Vein endothelial cell (primary cell): ENCODE measurements at places on chromosomes 13 and 19. TPM values are rescaled to one million over a fixed set of nuclear protein-coding genes. Genes with fewer than 3 reads are reported as not detected.

Gene GRIK5
- under 0.01 TPM in 1 of 2 replicates, not detected in the other for total RNA-seq

Gene SH2D3A
- total RNA-seq: 0.29 and 2.9 TPM in 2 replicates

Gene SGCG
- total RNA-seq: not detected in 2 replicates

Gene CATSPERD
- not detected in 2 replicates for total RNA-seq

Gene OXGR1
- total RNA-seq: not detected in 2 replicates

Gene ZNF345
- total RNA-seq: 3.3 and 3.8 TPM in 2 replicates

Gene CPB2
- total RNA-seq: not detected in 2 replicates

Gene PSG2
- not detected in 2 replicates for total RNA-seq

Gene MBD3L3
- total RNA-seq: not detected in 2 replicates

Gene IGSF23
- total RNA-seq: 0.29 and 0.65 TPM in 2 replicates

Gene ADGRE3
- not detected in 2 replicates for total RNA-seq

Gene ZNF90
- total RNA-seq: 0.65 and 1.5 TPM in 2 replicates

Gene TMPRSS9
- not detected in 2 replicates for total RNA-seq

Gene ZFR2
- total RNA-seq: not detected in 2 replicates

Gene MEIOSIN
- total RNA-seq: not detected in 2 replicates

Gene SIGLEC5
- under 0.01 TPM in 1 of 2 replicates, not detected in the other for total RNA-seq

Gene GTF3A
- 102 and 104 TPM in 2 replicates for total RNA-seq

Gene DIRAS1
- total RNA-seq: 0.29 TPM in 1 of 2 replicates, not detected in the other

Gene CEACAM20
- 0.10 and 0.33 TPM in 2 replicates for total RNA-seq

Gene SIAH3
- not detected in 2 replicates for total RNA-seq

Gene CYP2A6
- not detected in 2 replicates for total RNA-seq

Gene CEACAM3
- not detected in 2 replicates for total RNA-seq

Gene CYP2F1
- not detected in 2 replicates for total RNA-seq

Gene KLK12
- not detected in 2 replicates for total RNA-seq

Gene CDC34
- 64.6 and 93.1 TPM in 2 replicates for total RNA-seq

Gene MIER2
- 20.2 and 21.6 TPM in 2 replicates for total RNA-seq

Gene MEX3D
- total RNA-seq: 103 and 152 TPM in 2 replicates

Gene CBY2
- not detected in 2 replicates for total RNA-seq

Gene CACNG7
- 0.19 TPM in 1 of 2 replicates, not detected in the other for total RNA-seq
